CD4-positive, alpha-beta T cell treated with Interleukin-15 for 1 hour (primary cell): ENCODE measurements at places on chromosomes 6 and 20.

DNA sequence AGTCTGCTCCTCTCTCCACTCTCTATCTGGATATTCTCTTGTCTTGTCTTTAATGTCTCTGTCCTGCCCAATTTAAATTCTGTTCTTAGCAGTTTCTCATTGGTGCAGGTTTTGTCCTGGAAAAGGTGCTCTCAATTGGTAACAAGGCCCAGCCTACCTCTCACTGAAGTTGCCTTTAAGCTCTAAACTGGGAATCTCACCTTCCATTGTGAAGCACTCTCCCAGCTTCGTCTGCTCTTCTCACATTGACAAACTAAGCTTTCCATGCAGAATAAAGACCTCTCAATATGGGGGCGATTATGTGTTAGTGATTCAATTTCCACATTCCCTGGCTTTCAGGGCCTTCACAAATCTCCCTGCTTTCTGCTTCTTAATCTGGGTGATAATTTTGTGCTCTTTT, 1712.2 kb downstream of the GRIK2 start:
- no peak for DNase-seq

DNA sequence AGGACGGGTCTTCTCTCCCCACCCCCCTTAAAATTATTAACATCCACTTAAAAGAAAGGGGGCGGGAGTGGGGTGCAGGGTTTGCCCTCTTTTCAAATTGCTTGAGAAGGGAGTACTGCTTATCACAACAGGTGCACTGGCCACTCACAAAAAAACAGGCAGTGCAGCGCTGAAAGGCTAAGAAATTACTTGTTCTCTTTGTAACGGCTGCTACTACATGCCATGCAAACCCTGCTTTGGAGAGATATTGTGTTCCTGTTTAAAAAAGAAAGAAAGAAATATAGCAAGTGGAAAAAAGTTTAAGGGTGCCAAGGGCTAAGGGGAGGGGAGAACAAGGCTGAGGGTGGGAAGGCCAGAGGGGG, 312.7 kb upstream of the JARID2 start:
- DNase-seq, result no peak

DNA sequence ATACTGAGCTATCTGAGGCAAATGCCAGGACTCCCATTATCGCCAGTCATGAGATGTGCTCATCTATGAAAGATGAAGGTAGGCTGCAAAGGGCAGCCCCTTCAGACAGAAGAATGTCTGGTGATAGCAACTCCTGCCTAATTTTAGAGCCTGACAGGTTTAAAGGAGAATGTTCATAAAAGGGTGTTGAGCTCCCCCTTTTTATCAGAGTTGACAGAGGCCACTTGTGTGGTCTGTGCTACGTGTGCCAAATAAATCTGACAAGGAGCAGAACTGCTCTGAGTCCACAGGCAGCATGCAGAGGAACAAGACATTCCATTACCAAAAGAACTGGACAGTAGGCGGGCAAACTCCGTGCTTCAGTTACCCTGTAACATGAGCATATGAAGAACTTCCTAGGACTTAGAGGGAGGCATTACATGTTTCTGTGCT, 101.8 kb downstream of the PREP start:
- no peak for DNase-seq

DNA sequence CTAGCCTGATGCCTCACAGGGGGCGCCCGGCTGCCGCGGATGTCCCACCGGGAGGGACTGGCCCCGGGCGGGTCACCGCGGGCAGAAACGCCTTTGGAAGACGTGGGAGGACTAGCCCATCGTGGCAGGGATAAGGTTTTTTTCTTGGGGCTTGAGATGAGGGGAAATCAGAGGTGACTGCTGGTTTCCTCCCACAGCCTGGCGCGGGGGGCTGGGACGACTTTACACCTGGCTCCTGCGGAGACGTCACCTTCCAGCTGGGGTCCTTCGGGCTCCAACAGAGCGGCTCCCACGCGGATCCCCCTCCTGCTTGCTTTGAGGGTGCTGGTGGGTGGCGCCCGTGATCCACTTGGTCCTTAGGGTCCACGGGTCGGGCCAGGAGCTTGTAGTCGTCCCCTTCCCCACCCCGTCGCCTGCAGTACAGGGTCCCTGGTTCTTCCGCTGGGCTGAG, 11.4 kb downstream of the ULBP3 start:
- DNase-seq, result no peak

- no peak for DNase-seq
Measured at GRCh38 chr6:76612954-76613353, 540.5 kb upstream of the IMPG1 start.

DNA sequence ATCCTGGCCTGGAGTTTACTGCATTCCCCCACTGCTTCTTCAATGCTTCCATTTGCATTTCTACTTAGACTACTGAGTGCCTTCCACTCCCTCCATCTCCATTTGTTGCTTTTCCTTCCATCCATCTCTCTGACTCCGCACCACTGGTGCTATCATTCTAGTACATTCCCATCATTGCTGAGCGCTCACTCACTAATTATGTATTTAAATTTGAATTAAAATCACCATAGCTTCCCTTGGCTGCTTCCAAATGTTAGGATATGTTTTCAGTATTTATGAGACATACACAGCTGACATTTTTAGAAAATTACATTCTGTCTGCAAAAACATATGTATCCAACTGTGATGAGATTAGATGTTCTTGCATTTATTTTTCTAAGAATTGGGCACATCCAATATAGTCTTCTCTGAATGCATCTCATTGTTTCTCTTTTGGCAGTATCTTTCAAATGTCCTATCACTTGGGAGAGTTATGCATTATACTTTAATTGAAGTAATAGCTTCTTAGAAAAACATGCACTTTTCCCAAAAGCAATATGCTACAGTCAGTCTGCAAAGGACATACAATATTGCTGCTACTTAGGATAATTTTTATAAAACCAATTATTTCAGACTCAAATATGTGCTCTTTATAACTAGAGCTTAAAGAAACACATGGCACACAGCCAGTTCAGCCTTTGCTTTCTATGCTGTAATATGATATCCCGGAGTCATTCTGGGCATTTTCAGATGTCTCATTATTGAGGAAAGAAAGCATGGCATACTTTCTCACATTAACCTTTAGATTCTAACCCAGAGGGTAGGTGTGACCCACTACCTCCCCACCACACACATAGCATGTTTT, 12.1 kb upstream of the COL21A1 start:
- no peak for DNase-seq

GRCh38 chr6:161035182-161035980, 43.8 kb downstream of the MAP3K4 start:
- no peak for DNase-seq

DNA sequence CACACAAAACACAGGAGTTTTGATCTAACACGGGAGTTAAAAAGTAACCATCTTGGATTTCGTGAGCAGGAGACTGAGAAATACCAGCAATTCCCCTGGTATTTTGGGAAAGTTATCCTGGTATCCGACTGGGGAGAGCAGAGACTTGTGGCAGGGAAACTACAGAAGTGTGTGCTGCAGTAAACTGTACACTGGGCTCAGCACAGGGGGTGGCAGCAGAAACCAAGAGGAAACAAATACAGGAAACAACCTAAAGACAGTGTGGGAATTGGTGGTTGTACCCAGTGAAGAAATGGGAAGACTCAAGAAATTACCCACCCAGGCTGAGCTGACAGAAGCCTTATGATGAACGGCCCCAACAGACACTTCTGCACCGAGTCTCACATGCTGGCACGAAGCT, 109.8 kb downstream of the CHD6 start:
- no peak for DNase-seq

DNA sequence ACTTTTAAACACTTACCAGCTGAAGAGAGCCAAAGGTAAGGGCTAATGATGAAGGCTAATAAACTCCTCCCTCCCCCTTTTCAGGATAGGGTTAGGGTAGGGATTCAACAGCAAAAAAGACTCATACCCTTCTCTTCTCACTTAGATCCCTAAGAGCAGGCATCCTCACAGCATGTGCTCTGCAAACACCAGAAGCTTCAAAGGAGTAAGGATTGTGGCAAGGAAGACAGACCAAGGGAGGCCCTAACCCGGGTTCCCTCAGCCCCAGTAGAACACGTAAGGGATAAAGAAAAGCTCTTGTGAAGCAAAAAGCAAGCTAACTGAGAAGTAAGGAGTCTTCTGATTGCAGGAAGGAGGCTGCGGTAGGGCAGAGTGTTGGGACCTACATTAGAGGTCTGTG, 11.6 kb downstream of the MAP3K7 start:
- DNase-seq, result no peak

- peak; percentile 37 for DNase-seq
Measured at GRCh38 chr20:33947709-33948295, 45.9 kb upstream of the RALY start.

GRCh38 chr6:150273457-150274309, 95.1 kb upstream of the IYD start:
- no peak for DNase-seq

DNA sequence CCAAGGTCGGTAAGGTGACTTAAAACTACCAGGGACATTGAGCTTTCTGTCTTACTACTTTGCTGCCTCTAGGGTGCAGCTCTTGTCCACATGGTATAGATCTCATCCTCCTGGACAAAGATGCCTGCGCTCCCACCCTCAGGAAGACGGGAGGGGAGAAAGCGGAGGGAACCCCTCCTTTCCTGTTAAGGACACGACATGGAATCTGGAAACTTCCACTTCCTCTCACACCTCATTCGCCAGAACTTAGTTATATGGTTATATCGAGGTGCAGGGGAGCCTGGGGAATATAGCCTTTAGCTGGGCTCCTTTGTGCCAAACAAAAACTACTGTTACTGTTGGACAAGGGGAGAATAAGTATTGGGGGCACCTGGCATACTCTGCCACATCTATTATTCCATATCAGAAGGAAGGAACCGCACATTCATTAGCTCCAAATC, 224.3 kb upstream of the TSHZ2 start:
- DNase-seq, result no peak

- no peak for DNase-seq
Measured at GRCh38 chr6:160035241-160035640, 66.4 kb downstream of the IGF2R start.

DNA sequence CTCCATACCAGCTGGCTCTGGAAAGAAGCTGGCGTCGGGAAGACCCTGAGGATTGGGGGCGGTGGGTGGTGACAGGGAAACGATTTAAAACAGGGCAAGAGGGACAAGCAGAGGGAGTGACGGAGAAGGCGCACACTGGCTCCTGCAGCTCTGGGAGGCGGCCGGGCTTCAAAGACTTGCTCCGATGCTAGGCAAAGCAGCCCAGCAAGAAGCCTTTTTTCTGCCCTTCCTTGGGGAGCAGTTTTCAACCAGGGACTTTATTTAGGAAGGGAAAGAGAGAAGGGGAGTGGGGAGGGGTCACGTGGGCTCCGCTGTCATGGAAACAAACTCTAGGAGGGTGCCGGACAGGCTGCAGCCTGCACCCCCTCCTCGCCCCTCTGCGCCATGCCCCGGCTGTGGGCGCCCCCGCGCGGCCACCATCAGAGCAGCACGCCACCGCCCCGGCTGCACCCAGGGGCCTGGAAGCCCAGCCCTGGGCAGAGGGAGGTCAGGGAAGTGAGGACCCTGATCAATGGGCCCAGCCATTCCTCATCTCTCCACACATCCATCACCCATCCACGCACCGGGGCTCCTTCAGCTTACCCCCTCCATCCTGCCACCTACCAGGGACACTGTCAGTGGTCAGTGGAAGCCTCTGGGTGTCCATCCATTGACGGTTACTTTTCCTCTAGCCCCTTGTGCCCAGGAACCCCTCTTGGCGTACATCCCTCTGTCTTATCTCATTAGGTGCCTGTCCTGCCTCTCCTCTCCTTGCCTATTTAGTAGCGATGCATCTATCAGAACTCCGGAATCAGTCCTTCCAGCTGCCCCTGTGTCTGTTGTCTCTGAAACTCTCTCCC, 66.6 kb upstream of the CCDC167 start:
- peak; percentile 67 for DNase-seq

DNA sequence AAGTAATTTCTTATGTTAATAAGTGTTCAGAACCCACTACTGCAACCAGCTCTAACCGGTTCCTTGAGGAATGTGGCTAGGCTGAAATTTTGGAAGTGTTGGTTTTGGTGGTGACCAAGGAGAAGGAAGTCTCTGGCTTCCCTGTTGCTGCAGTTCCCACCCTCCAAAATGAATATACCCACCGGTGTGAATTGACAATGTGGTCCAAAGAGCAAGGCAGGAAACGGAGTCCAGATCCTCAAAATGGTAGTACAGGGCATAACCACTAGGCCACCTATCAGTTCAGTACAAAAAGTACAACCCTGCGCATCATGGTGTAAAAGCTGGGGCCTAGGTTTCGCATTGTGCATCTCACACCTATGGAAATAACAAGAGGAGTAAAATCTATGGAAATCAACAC, 2.8 kb downstream of the ADNP start:
- no peak for DNase-seq
